Panc1 (cell line): ENCODE measurements at places on chromosomes 16 and 17.

DNA sequence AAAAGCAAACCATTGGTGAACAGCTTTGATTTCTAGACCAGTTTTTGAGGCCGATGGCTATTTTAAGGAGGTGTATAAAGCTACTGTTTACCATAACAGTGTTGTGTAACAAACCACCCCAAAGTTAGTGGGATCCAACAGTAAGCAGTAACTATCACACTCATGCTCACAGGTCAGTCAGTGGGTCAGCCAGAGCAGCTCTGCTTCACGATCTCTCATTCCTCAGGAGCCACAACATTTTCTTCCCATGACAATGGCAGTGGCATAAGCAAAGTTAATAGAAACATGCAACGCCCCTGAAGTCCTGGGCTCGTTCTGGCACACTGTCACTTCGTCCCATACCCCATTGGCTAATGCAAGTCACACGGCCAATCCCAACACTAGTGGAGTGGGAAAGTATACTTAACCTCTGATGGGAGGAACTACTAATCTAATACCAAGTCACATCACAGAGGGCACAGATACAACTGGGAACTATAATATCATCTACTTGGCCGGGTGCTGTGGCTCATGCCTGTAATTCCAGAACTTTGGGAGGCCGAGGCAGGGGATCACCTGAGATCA lies 28.0 kb upstream of the B4GALNT2 start:
- DNase-seq = no peak

GRCh38 chr17:80253631-80254395 lies 6.8 kb upstream of the RNF213 start:
- DNase-seq = no peak

- DNase-seq = no peak
These were observed 13.5 kb downstream of the KCTD2 start for GRCh38 chr17:75060434-75061054.

DNA sequence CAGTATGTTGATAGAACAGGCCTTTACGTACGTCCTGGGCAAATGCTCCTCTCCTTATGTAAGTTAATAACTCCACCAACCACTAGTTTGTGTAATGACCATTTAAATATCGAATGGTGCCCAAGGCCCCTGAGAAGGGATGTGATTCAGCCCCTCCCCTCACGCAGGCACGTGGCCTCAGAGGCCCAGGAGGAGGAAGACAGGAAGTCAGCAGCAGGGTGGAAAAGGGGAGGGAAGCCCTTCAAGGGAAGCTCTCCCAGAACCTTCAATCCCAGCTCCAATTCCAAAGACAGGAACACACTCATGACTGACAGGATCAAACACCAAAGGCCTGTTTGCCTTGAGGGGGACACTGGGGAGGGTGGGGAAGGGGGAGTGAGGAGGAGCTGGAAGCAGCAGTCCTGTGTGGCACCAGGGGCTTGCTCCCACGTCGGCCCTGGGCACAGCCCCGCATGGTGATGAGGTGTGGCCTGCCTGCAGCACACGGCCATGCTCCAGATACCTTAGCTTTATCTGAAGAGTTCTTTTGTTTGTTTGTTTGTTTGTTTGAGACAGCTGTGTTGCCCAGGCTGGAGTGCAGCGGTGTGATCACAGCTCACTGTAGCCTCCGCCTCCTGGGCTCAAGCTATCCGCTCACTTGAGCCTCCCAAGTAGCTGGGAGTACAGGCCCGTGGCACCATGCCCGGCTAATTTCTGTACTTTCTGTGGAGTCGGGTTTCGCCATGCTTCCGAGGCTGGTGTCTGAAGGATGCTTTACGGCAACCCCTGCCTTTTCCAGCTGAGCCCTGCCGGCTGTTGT lies 105.0 kb downstream of the ZNF778 start:
- DNase-seq = no peak

GRCh38 chr17:7588553-7589203 lies 1.2 kb downstream of the SOX15 start:
- no peak for DNase-seq

DNA sequence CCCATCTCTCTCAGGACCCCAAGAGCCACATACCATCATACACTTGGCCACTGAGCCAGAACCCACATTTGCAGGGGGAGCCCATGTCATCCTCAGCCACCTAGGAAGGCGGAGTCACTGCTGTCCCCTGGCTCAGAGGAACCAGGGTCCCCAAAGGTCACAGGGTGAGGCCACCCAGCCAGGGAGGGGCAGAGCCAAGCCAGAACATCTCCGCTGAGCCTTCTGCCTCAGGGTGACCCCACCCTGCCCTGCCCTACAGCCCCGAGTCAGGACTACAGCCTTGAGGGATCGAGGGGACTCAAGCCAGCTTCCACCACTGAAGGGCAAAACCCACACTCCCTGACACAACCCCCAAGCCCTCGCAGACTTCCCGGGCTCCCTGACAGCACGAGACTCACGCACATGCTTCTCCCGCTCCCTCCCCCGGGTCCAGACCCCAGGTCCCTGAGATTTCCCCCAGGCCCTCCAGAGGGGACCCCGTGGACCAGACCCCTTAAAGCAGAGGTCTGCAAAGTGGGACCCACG lies 17.4 kb downstream of the PIEZO1 start:
- no peak for DNase-seq

DNA sequence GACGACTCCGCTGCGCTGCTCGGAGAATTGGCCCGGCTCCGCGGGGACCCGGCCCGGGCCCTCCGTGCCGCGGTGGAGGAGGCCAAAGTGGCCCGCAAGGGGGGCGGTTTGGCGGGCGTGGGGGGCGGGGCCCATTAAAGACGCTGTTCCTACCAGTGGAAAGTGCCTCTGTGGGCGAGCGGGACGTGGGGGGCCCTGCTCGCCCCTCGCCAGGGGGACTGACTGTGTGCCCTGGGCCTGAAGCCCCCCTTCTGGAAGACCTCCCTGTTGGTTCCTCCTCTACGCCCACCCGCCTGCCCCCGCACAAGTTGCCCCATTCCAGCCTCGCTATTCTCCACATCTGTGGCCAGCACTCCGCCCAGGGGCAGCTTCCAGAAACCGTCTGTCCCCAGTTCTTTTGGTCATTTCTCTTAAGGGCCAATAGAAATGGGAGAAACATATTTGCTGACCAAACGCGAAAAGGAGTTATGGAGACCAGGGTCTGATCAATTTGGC lies 1.9 kb upstream of the FGF11 start:
- DNase-seq = no peak

GRCh38 chr16:23607726-23608125 lies 11.6 kb upstream of the NDUFAB1 start:
- no peak for DNase-seq

DNA sequence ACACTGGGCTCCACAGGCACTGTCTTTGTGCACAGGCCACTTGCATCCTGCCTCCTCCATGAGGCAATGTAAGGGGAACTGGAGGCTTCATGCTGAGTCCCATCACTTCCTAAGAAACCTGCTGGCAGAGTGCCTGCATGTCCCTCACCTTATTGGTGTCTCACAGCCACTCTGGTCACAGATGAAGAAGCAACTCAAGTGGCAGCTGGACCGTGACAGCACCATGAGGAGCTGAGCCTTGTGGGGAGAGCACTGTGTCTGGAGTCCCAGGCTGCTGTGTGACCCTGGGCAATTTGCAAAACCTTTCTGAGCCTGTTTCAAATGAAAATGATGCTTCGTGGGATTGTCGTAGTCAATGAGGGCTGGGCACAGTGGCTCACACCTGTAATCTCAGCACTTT lies 19.5 kb downstream of the ANKRD40 start:
- DNase-seq = no peak

GRCh38 chr17:47822785-47823184 lies 1.2 kb upstream of the OSBPL7 start:
- DNase-seq = no peak

GRCh38 chr16:23998771-23999170 lies 163.0 kb downstream of the PRKCB start:
- no peak for DNase-seq

- DNase-seq = no peak
These were observed 85.6 kb upstream of the NETO2 start for GRCh38 chr16:47229053-47230050.

GRCh38 chr17:55641676-55642081 lies 81.0 kb downstream of the TMEM100 start:
- DNase-seq = no peak

GRCh38 chr17:32341141-32341856 lies 674 bp downstream of the C17orf75 start:
- DNase-seq = no peak

DNA sequence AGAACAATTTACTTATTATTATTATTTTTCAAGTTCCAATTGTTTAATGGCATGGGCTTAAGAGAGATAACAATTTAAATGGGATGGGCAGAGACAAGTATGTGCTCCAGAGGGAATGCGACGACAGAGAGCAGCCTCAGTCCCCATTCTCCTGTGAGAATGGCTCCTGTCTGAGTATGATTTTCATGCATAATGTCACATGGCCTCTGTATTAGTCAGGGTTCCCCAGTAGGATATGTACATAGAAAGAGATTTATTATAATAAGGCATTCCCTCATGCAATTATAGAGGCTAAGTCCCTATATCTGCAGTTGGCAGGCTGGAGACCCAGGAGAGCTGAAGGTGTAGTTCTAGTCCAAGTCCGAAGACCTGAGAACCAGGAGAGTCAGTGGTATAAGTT lies 22.9 kb upstream of the NKD1 start:
- DNase-seq = no peak
